ENCODE measurements at places on chromosomes 2 and 18.

DNA sequence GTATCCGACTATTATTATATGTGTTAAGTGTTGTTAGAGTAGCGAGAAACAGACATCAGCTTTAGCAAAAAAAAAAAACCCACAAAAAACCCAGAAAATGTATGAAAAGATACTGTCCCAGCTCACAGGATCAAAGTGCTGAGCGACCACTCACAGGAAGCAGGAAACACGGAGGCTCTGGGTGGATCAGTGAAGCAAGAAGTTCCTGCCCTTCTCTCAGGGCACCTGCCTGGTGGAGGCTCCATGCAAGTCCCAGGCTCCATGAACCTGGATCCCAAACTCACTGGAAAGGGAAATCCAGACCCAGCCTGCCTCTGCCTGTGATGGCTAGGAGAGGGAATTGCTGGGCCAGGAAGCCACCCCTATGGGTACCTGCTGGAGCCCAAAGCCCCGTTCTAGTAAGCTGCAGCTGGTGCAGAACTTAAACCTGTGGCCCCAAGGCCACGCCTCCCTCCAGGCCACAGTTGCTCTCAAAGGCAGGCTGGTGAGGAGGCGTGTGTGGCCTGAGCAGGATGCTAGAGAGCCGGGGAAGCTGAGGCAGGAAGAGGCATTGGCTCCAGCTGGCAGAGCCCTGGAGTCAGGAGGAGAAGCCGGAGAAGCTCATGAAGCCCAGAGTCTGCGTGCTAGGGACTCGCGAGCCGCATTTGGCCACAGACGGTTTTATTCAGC is 63.5 kb upstream of the TAF1B start:
- H3K4me3 ChIP-seq, result no peak overlapping the region
- no peaks in the 10 kb centered on the region for H3K36me3 ChIP-seq
- H3K27me3 ChIP-seq, result no peaks in the 10 kb centered on the region
- no peak overlapping the region for H3K27ac ChIP-seq
- DNase-seq, result no peak
- no peaks in the 10 kb centered on the region for H3K4me1 ChIP-seq

GRCh38 chr2:29817801-29818680 is 103.3 kb downstream of the ALK start:
- H3K36me3 ChIP-seq, result no peaks in the 10 kb centered on the region
- peaks cover 2% of the 10 kb centered on the region for H3K27me3 ChIP-seq
- no peak for DNase-seq
- H3K4me1 ChIP-seq, result no peaks in the 10 kb centered on the region
- H3K4me3 ChIP-seq, result no peak overlapping the region
- no peak overlapping the region for H3K27ac ChIP-seq

GRCh38 chr2:19664646-19665045 is 237.1 kb downstream of the TTC32 start:
- no peak for DNase-seq
- no peaks in the 10 kb centered on the region for H3K36me3 ChIP-seq

DNA sequence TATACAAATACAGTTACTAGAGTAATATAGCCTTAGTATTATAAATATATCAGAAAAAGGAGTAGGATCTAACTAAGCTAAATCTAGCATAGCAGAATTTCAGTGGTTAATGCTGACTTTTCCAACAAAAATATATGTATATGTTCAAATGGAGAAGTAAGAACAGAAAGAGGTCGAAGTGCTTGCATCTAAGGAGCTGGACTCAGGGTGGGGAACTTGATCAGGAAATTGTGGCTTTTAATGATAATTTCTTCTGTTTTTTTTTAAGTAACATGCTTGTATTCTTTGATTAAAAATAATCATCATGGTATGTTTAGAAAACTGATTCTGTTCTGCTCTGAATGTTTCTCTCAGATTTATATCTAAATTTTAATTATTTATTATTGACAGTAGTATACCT is 327.1 kb downstream of the GALNT13 start:
- H3K36me3 ChIP-seq, result no peaks in the 10 kb centered on the region
- DNase-seq, result no peak
- no peaks in the 10 kb centered on the region for H3K27me3 ChIP-seq
- no peak overlapping the region for H3K27ac ChIP-seq
- H3K4me1 ChIP-seq, result peaks cover 29% of the 10 kb centered on the region
- no peak overlapping the region for H3K4me3 ChIP-seq

- H3K4me1 ChIP-seq, result peaks cover 28% of the 10 kb centered on the region
- no peaks in the 10 kb centered on the region for H3K36me3 ChIP-seq
- H3K4me3 ChIP-seq, result no peak overlapping the region
- H3K27me3 ChIP-seq, result no peaks in the 10 kb centered on the region
Measured at GRCh38 chr2:65914244-65914786, 481.9 kb upstream of the SPRED2 start.

DNA sequence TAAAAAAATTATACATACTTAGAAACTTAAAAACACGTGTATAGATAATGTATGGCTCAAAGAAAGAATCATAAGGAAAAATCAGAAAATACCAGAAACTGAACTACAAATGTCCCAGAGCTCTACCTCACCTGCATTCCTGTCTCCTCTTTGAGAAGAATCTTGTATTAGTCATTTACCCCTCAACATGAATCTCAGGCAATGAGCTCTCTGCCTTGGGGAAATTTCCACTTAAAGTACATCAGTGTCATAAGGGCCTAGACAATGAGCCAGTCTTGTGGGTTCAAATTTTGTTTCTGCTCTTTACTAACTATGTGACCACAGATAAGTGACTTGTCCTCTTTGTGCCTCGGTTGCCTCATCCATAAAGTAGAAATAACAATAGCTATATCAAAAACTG is 40.1 kb downstream of the SCG2 start:
- peaks cover 4% of the 10 kb centered on the region for H3K4me1 ChIP-seq
- DNase-seq, result no peak
- H3K4me3 ChIP-seq, result no peak overlapping the region
- no peak overlapping the region for H3K27ac ChIP-seq

Data from mesothelial cell of epicardium (in vitro differentiated cells).